ENCODE measurements at places on chromosomes 7 and 10.

- DNase-seq = no peak
Observed at GRCh38 chr10:47287805-47288204, 12.2 kb upstream of the GDF10 start.

DNA sequence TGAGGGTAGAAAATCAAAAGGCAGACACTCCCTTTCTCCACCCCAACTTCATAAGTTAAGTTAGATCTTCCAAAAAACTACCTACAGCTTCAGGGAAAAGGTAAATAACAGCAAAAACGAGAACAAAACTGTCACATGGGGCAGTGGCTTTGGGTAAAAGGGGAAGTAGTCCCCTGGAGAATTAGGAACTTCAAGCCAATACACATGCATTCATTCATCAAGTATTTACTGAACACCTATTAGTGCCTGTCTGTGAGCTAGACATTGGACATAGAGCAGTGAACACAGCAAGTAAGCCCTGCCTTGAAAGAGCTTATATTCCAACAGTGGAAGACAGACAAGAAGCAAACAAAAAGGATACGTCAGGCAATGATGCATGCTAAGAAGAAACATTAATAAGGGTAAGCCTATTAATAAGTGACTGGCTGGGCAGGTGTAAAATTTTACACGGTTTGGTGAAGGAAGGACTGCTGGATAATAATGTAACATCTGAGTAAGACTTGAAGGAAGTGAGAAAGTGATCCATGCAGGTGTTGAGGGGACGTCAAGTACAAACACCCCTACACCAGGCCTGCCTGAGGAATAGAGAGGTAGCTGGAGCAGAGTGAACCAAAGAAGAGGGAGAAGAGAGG is 69.6 kb upstream of the RAPGEF5 start:
- no peak for DNase-seq

GRCh38 chr7:73423519-73424488 is 9.8 kb upstream of the FZD9 start:
- DNase-seq = no peak

- no peak for DNase-seq
Observed at GRCh38 chr7:26919906-26920493, 55.6 kb upstream of the SKAP2 start.

GRCh38 chr10:84715911-84716310 is 387.5 kb downstream of the CCSER2 start:
- no peak for DNase-seq

DNA sequence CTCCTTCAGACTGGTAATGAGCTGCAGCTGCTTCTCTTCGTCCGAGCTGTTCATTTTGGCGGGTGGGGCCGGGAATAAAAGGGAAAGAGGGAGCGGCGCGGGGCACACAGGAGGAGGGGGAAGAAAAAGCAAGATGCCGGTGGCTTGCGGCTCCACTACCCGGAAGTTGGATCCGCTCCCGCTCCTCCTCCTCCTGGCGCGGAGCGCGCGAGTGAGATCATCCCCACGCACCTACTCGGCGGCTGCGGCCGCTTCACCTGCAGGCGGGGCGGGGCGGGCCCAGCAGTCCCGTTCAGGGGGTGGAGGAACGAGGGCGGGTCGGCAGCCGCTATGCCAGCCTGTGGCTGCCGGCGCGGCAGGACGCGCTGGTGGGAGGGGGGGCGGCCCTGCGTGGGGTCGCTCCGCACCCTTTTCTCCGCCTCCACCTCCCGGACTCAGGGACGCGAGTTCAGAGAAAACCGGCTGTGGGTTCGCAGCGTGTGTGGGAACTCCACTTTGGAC is at the start of gene SHTN1:
Gene SHTN1, minus strand, starts transcription at position 162 of the 501 bp plus-strand sequence. Its CDS starts 108 bp downstream, at position 54.
- DNase-seq = no peak

GRCh38 chr7:156034397-156034796 is 222.1 kb upstream of the SHH start:
- no peak for DNase-seq

DNA sequence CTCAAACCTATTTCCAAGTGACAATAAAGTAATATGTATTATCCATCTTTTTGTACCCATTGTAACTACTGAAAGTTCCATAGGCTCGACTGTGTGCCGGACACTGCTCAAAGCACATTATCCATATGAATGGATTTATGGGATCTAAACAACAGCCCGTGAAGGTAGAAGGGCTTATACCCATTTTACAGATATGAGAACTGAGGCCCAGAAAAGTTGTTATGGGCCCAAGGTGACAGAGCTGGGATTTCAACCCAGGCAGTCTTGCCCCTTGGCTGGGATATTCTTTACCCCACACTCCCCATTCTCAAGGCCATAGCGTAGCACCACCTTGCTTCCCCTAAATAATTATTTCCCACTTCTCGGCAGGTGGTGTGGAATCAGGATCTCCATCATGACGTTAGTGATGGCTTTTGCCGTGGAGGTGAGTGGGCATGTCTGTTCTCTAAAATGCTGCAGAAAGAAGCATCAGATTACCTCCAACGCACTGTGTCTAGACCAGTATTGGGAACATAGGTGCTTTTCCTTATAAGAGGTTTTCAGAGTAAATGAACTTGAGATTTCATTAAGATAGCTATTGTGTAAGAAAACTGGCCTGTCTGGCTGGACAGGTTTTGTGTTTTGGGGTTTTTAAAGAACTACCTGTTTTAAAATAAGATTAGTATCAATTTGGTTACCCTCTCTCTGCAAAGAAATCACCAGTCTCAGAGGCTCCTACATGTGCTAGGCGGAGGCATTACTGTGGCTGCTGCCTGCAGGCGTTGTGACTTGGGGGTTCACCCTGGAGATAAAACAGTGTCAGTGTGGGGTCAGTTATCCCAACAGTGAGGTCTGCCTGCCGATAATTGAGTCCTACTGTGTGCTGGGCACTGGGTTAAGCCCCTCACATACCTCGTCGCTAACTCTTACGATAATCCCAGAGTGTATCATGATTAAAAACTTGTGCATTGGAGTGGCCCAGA is 85.1 kb upstream of the SDK1 start:
- DNase-seq = no peak

DNA sequence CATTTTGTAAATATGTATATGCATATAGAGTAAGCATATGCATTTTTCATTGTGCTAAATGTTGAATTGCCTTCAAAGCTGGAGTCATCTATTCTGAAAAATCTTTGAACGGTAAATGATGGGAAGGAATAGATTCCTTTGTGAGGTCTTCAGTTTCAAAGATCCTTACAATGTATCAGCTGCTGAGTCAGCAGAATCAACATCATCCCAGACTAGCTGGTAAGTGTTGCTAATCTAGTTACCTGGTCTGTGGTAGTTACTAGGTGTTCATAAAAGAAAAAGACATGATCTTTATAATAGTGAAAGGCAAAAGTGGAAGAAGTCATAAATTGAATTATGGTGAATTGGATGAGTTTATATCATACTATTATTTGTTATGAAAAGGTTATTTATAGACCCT is 10.6 kb upstream of the STAM start:
- DNase-seq = no peak

GRCh38 chr7:95004618-95005247 is 97.3 kb downstream of the PPP1R9A start:
- DNase-seq = no peak

DNA sequence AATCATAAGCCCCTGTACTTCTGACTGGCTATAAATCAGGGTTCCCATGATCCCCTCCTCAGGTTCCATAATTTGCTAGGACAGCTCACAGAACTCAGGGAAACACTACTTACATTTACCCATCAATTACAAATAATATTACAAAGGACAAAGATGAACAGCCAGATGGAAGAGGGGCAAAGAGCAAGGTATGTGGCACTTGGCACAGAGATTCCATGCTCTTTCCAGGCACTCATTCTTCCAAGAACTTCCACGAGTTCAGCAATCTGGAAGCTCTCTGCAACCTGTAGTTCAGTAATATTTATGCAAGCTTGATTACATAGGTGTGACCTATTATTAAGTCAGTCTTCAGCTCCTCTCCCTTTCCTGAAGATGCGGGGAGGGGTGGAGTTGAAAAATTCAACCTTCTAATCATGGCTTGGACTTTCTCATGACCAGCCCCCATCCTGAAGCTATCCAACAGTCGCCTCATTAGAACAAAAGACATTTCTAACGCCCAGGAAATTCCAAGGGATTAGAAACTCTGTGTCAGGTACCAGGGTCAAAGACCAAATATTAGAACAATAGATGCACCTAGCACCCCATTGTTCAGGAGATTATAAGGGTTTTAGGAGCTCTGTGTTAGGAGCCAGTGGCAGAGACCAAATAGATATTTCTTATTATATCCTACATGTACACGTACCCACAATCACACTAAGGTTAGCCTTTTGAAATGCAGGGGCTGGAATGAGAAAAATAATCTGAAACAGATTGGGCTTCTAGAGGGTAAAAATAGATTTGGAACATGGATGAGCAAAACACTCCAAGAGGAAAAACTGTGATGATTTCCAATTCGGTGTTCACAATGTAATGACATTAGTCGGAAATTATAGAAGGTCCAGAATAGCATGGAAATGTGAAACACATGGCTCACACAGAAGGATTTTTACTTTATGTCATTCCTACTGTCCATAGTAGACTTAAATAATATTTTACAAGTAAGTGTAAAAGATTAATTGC is 7.0 kb downstream of the ANKMY2 start:
- DNase-seq = no peak

DNA sequence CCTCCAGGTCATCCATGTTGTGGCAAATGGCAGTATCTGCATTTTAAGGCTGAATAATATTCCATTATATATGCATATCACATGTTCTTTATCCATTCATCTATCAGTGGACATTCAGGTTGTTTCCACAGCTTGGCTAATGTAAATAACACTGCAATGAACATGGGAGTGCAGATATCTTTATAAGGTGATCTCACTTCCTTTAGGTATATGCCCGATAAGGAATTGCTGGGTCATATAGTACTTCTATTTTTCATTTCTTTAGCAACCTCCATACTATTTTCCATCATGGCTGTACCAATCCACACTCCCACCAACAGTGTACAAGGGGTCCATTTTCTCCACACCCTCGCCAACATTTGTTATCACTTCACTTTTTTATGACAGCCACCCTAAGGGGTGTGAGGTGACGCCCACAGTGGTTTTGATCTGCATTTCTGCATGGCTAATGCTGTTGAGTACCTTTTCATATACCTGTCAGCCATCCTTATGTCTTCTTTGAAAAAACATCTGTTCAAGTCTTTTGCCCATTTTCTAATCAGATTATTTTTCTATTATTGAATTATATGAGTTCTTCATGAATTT is 18.9 kb downstream of the ABI1 start:
- DNase-seq = no peak

GRCh38 chr10:56679578-56679977 is 318.5 kb upstream of the ZWINT start:
- no peak for DNase-seq

- DNase-seq = no peak
Observed at GRCh38 chr7:100567031-100567730, 6.5 kb downstream of the SAP25 start.

DNA sequence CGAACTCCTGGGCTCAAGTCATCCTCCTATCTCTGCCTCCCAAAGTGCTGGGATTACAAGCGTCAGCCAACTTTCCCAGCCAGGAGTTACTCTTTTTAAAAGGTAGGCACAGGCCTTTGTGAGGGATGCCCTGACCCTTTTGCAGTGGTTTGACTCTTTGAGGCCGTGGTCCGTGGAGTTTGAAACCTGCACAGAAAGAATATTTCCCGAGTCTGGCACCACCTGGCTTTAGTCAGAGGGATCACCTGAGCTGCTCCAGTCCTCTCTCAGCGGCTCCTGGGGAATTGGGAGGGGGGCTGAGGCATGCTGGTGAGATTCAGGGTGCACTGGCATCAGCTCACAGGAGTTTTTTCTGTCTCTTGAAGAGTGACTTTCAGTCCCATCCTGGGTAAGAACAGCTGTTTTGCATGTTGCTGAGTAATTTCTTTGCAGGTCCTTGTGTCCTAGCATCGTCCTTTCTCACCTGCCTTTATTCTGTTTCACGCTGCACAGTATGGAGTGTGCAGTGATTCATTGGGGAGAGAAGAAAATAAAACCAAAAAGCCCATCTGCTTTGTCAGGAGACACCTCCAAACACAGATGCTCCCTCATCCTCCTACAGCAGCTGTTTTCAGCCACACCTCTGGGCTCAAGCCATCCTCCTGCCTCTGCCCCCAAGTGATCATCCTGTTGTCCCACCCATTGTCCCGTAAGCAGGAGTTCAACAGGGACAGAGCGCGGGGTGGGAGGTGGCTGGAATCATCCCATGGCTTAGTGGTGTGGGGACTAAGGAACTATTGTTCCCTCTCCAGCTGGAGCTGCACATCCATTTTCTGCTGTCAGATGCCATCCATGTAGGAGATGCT is 284.7 kb downstream of the CAMK1D start:
- DNase-seq = no peak

- DNase-seq = peak; percentile 51
Observed at GRCh38 chr10:77643795-77644468, 6.3 kb upstream of the KCNMA1 start.

GRCh38 chr10:120897343-120897742 is 46.2 kb downstream of the WDR11 start:
- no peak for DNase-seq

- no peak for DNase-seq
Observed at GRCh38 chr10:45419676-45420025, 45.6 kb downstream of the ALOX5 start.

GRCh38 chr10:128316121-128316726 is 190.0 kb upstream of the MKI67 start:
- DNase-seq = no peak

DNA sequence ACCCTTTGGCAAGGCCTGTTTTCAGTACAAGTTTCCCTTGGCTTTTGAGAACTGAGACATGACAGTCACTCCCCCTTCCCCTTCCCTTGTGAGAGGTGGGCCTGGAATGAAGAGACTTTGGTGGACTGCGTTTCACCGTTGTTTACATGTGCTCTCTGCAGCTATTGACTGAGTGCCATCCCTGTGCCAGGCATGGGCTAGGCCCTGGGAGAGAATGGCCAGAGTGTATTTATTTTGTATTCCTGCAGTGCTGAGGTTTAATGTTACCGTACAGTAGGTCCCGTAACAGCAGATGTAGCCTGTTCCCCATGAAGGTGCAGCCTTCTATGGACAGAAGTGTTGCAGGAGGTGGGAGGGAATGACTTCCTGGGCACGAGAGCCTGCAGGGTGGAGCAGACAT is 50.0 kb downstream of the TACR2 start:
- no peak for DNase-seq

DNA sequence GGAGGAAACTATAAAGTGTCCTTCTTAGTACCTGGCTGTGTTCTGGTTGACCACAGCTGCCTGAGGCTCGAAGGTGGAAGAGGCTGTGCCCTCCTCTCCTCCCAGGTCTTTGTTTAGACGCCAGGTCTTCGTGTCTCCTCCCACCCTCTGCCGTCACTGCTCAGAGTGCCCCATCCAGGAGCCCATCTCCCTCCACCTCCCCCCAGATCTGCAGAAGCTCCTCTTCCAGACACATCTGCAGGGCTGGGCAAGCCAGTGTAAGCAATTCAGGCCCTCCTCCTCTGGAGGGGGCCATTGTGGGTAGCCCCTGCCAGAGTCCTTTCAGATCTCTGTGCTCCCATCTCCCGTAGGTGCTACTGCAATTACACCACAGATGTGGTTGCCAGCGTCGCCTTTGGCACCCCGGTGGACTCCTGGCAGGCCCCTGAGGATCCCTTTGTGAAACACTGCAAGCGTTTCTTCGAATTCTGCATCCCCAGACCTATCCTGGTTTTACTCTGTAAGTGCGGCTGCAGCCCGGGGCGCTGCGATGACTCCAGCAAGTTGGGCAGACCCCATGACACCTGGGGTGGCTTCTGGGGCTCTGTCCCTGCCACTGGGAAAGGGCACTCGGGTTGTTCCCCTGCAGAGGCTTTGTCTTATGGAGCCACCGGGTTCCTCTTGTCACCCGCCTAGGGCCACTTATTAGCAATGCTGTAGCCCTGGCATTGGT is 107.5 kb downstream of the PARP12 start:
- no peak for DNase-seq

- DNase-seq = peak; percentile 30
Observed at GRCh38 chr7:107327986-107328569, 141.8 kb upstream of the GPR22 start.

- peak; percentile 22 for DNase-seq
Observed at GRCh38 chr7:98394377-98394836, 6.5 kb downstream of the BAIAP2L1 start.

All from amniotic stem cell (primary cell).